ENCODE measurements at places on chromosomes 1 and 21. TPM values are rescaled to one million over a fixed set of nuclear protein-coding genes. Genes with fewer than 3 reads are reported as not detected.

DNA sequence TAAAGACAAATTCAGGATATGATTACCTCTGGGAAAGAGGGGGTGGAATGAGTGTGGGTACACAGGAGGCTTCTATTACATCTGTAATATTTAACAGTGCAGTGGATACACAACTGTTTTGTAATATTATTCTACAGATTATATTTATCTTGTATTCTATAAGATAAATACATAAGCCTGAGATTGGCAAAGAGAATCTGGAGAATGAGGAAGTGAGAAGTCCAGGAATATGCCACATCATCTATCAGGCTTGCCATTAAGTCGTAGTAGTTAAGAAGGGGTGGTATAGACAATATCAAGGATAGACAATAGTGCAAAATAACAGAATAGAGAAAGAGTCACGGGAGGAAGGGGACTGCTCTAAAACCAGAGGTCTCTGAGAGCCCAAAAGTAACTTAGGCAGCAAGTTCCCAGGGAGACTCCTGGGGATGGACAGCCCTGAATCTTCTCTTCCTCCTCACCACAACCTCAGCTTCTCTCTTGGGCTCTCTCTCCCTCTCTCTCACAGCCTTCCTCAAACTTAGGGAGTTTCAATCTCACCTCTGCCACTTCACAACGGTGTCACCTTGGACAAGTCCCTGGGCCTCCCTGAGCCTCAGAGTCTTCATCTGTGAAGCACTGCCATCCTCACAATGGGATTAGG lies 14.0 kb upstream of the PTAFR start:
- no peak for DNase-seq

DNA sequence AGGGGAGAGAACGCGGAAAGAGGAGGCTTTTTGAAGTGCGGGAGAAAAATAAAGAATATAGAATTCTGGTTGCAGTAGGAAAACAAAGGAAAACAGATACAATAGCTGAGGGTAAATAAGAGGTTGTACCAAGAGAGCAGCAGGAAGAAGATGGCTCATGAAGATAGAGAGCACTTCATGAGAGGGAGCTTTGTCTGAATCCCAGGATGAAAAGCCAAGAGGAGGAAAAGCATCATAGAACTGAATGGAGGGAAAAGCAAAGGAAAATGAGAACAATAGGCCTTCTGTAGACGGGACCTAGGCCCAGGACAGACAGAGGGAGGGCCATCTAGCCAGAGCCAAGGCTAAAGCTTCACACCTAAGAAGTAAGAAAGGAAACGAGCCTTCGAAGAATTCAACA lies 49.5 kb downstream of the ATP6V1G3 start:
- DNase-seq, result peak; percentile 9

DNA sequence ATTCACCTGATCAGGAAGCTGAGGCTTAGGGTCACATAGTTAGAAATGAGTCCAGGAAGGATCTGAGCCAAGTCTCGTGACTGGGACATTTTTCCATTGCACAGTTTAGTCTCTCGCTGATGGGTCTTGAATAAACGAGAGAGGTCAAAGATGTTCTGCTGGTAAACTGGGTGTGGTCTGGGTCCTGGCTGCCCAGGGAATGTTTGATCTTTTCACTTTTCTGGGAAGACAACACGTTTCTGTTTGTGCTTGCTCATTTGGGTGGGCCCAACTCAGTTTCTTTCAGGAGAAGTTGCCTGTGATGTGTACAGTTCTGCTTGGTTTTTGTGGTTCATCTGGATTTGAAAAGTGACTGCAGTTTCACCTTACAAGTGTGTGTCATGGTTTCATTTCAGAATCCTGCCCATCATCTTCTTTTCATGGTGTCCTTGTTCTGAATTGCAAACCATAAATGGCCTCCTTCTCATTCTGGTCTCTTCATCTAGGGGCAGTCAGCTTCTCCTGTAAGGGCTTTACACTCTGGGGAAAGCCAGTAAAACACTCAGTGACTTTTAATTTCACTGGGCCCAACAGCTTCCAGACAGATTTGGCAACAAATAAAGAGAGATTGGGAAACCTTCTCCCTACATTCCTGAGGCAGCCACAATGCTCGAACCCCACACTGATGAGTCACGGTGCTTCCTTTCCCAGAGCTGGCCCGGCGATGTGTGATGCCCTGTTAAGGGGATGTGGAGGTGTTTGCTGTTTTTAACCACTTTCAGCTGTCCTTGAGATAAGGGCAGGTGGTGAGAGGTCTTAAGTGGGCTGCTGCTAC lies 7.2 kb upstream of the TACSTD2 start:
- DNase-seq, result peak; percentile 64

DNA sequence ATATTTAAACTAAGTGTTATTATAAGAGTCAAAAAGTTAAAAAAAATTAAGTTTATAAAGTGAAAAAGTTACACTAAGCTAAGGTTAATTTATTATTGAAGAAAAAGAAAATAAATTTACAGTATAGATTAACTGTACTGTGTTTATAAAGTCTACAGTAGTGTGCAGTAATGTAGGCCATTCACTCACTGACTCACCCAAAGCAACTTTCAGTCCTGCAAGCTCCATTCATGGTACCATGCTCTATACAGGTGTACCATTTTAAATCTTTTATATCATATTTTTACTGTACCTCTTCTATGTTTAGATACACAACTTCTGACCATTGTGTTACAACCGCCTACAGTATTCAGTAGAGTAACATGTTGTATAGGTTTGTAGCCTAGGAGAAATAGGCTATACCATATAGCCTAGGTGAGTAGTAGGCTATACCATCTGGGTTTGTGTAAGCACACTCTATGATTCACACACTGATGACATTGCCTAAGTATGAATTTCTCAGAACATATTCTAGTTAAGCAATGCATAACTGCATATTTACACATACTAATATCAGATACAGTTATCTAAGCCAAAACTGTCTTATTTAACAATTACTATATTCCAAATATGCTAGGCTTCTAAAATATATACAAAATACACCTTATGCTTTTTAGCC lies 80.6 kb upstream of the GFI1 start:
- DNase-seq, result no peak

- no peak for DNase-seq
Measured at GRCh38 chr1:29932626-29933025, 696.3 kb downstream of the PTPRU start.

DNA sequence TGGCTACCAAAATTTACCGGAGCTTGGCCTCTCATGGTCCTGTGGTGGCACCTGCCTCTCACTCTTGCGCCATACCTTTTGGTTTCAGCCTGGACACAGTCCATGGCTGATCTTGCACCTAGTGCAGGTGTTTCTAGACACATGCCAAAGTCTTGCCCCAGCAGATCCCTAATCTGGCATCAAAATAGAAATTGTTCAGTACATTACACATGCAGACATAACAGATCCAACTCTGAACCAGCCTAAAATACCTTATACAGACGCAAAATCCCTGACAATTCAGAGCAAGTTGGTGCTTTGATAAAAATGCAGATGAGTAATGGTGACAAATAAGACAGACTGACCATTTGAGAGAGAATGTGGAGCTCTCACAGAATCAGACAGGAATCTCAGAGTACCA lies 44.1 kb downstream of the NGF start:
- no peak for DNase-seq

GRCh38 chr1:59360170-59360569 lies 63.3 kb downstream of the FGGY start:
- no peak for DNase-seq

- DNase-seq, result peak; percentile 6
Measured at GRCh38 chr1:206808615-206809014, 36.3 kb upstream of the IL10 start.

DNA sequence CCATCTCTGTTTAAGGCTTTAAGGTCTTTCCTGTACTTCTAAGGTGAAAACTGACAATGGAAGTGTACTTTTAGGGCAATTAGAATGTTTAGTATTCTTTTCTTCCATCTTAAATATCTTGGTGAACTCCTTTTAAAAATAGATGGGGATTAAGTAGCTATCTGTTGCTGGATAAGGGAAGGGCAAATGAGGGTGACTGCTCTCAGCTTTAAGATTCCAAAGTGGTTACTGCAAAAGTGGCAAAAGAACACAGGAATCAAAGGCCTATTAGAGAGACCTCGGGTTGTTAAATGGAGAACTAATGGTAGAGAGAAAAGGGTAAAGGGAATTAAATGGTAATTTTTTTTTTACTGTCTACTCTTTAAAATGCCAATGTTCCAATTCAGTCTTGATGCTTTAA lies 774.1 kb upstream of the B3GALT2 start:
- DNase-seq, result no peak

- DNase-seq, result no peak
Measured at GRCh38 chr1:108645564-108646184, 15.2 kb downstream of the HENMT1 start.

DNA sequence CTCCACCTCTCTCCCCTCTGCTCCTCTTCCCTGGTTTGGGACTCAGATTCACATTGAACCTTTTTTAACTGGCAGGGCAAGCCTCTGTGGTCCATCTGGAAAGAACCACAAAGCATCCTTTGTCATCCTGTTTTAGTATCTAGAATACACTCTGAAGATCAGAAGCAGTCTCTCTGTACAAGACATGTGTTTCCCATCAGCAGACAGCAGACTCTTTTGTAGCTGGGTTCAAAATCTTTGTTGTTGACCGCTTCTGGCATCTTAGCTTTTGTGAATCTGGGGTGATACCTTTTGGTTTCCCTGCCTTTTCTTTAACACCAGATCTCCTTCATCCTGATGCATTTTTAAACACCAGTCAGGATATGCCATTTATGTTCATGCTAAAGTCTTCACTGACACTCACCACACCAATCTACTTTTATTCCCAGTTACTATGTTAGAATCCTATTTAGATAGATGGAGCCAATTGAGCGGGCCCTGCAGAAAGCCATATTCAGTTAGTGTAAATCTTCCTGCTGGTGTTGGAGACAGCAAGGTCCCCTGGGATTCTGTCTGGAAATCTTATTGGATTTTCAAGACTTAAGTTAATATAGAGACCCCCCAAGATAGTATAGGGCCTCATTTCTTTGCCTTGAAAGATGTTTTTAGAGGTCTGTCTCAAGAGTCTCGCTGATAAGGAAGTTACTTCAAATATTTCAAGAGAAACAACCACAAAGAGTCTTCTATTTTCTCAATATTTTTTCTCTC lies 51.1 kb downstream of the ST6GALNAC3 start:
- DNase-seq, result no peak

GRCh38 chr1:28193701-28194161 lies 17.2 kb upstream of the PTAFR start:
- peak; percentile 57 for DNase-seq

DNA sequence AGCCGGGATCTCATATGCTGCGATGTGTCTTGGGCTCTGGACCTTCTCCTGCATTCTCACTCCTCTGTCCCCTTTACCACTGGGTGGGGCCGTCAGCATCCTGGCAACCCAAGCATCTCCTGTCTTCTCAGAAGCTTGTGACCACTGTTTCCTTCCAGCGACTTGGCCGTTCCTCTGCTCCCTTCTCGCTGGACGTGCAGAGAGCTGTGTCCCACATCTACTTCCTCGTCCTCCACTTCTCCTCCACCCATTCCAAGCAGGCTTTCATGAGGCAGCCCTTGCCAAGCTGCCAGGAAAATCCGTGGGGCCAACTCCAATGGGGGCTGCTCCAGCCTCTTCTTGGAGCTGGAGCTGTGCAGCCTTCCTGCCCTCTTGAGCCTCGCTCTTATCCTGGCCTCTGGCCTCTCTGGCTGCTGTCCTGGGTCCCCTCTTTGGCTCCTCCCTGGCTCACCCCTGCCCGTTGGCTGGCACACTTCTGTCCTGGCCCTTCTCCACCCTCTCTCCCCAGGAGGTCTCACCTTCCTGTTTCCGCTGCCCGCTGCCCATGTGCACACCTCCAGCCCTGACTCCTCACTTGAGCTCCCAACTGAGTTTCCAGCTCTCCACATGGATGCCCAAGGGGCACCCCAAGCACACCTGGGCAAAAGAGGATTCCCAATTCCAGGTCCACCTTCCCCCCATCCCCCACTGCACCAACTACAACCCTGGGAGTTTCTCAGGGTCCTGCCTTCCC lies 8.7 kb downstream of the FAM131C start:
- no peak for DNase-seq

DNA sequence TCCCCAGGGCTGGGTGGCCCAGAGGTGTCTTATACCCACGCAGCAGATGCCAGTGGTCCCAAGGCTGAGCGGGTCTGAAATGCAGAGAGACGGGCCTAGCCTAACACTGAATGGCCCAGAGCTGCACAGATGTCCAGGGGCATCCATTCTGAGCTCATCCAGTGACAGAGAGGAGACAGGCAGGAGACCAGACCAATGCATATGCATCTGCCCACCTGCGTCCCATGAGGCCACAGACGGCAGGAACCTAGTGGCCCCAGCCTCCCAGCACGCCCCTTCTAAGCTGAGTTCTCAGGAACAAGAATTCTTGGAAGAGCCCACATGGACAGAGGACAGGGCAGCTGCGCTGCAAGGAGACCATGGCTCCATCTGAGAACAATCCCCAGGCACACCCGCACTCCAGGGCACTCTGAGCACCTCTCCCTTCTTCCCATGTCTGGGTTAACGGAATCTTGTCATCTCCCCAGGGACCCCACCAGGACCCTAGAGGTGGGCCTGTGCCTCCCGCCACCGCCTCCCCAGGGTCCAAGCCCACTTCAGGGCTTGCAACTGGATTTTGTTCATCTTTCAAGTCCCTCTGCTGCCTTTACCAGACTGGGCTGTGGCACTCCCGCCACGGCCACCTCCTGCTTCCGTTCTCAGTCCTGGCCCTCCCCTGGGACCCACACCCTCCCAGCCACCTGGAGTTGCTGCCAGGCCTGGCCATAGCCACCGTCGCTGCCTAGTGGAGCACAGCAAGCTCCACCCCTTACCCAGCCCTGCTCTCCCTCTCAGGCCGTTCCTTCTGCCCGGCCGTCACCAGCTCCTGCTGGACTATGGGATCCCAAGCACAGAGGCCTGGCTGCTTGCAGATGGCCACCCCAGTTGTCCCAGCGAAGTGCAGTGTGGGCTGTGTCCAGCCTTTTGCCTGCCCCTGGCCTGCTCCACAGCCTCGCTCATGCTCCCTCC lies 3.3 kb downstream of the WNT3A start:
- no peak for DNase-seq

GRCh38 chr1:181714428-181714827 lies 231.1 kb downstream of the CACNA1E start:
- DNase-seq, result no peak

- DNase-seq, result no peak
Measured at GRCh38 chr1:229943988-229944743, 122.9 kb upstream of the GALNT2 start.

Gene COPA
- total RNA-seq, result 160 TPM

Gene SLC45A1
- not detected for total RNA-seq

Gene COL24A1
- 0.13 TPM for total RNA-seq

Gene SELL
- total RNA-seq, result 0.32 TPM

Gene SF3B4
- 24.6 TPM for total RNA-seq

Gene NCMAP
- 2.9 TPM for total RNA-seq

Gene COL16A1
- total RNA-seq, result 2.0 TPM

Gene NBPF11
- 5.0 TPM for total RNA-seq

Gene TMEM82
- total RNA-seq, result 0.97 TPM

Gene OR2AK2
- total RNA-seq, result not detected

Gene HHIPL2
- total RNA-seq, result 0.53 TPM

Gene FAM110D
- not detected for total RNA-seq

Gene TEKT2
- total RNA-seq, result 0.35 TPM
